ENCODE measurements at places on chromosomes 12 and 14.

GRCh38 chr14:82636426-82636825 lies 1102.8 kb upstream of the SEL1L start:
- no peak for DNase-seq

DNA sequence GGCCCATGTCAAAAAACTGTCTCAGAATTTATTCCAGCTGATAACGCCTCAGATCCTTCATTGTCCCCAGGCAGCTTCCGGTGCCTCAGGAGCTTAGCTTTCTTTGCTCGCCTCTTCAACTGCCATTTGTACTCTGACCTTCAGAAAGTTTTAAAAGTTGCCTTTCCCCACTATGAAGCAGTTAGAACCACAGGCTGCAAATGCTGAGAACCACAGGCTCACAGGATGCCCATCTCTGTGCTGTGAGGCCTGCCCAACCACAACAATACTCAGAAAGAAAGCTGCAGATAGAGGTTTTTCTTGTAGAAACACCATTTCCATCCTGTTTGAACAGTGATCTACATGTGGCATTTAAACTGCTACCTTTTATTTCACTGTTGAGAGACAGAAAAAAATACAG lies 131.1 kb downstream of the PRKCH start:
- DNase-seq: no peak

DNA sequence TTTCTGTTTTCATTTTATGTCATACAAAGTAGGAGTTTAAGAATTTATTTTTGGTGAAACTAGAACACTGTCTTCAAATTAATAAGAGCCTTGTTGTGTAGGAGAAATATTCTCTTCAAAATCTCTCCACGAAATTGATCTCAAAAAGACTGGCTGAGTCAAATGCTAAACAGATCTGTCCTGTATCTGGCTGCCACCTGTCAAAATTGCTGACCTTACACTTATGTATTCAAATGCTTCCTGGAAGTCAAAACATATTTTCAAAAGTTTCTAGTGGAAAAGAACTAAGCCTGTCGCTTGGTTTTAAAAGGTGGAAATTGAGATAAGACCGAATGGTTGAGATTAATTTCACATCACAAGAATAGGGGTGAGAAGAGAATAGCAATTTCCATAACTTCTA lies 121.4 kb downstream of the RGS6 start:
- no peak for DNase-seq

DNA sequence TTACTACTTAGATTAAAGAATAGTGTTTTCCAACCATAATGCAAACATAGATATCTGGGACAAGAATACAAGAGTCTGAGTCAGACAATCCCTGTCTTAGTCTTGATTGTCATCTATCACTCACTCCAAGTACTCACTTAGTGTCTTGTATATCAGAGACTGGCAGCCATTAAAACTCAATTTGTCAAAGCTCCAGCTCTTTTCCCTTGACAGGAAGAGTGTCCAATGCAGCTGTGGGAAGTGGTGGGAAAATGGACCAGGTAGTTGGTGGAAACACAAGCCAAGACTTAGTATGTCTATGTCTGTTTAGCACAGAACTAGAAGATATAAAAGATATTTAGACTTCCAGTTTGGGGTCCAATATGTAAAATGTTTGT lies 271.6 kb upstream of the CLEC14A start:
- DNase-seq: no peak

DNA sequence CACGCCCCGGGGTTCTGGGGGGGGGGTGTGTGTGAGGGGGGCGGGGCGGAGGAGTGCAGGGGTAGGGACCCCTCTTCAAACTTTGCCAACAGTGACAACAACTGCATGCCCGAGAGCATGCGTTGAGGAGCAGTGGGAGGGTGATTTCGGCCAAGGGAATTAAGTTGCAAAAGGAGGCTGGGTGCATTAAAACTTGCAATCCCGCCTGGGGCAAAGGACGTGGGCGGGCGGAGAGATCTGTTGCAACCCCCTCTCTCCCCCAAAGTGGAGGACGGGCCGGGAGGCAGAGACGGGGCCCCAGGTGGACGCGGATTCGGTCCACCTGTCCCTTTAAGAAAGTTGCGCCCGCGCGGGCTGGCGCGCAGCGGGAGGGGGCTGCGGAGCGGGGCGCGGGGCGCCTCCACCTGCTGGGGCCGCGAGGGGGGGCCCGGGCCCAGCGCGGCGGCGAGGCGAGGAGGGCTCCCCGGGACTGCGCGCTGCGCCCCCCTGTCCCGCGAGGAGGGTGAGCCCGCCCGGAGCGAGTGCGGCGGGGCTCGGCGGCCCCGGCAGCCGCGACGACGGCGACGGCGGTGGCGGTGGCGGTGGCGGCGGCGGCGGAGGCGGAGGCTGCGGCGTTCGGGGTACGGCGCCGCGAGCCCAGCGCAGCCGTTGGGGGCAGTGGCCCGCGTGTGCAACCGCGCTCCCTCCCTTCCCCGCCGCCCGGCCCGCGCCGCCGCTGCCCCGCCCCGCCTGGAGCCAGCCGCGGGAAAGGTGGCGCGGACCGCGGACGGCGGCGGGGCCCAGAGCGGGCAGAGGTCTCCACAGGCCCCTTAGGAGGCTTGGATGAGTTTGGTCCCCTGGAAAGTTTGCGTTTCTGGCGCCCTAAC lies 530 bp upstream of the FOXN4 start:
- DNase-seq: no peak

DNA sequence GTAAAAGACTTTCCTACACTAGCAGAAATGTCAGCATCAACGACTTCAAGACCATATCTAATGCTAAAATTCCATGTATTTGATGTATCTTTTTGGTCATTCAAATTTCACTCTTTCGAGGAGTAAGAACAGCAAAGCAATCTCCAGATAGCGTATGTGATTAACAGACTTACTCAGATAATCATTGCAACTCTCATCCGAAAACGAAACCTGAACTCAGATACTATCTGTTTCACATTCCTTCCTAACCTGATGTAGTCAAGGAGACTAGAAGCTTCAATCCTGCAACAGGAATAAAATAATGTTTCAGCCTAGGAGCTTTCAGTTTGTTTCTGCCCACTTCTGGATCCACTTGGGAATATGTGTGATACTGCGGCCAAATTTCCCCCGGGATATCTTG lies 286.3 kb downstream of the NUAK1 start:
- DNase-seq: no peak

GRCh38 chr12:6550294-6551062 lies 5.4 kb downstream of the IFFO1 start:
- no peak for DNase-seq

DNA sequence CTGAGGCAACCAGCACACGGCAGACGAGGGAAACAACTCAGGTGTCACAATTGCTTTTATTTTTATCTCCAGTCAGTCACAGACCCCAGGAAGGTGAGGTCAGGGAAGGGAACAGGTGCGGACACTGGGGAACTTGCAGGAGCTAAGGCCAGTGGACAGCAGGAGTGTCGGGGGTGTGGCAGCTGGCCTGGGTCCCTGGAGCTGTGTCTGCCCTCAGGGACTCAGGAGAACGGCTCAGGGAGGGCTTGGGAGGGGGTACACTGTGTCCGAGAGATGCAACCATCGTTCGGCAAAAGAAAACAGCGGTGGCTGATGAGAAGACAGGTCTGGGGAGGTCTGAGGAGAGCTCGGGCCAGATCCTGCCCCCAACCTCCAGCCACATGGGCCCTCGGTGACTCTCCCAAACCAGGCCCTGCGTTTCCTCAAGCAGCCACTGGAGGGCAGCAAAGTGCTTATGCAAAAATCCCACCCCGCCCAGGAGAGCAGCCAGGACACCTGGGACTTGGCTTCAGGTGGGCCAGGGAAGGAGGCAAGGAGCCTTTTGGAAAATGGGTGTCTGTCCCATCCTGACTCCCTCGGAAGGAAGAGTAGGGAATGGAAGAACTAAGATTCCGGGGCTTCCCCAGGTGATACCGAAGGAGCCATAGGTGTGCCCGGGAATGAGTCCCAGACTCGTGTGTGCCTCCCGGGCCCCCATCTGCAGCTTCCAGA lies 24.1 kb upstream of the BCDIN3D start:
- peak; percentile 28 for DNase-seq

DNA sequence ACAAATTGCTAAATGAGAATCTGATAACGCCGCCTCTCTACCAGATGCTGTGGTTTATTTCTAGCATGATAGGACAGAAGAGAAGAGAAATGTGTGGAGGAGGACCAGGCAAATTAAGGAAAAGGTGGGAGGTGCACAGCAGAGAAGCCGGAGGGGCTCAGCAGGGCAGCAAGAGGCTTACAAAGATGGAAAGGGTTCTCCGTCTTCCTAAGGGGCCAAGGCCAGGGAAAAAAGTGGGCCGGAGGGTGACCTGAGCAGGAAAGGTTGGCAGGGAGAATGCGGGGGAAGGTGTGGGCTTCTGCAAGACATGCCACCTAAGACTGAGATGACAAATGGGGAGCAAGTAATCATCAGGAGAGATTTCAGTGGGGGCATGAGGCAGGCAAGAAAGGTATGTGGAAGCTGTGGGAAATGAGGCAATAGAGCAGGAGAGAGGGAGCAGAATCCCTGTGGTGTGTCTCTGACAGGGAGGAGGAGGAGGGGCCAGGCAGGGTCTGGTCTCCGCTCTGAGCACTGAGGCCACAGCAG lies 18.7 kb downstream of the MANSC1 start:
- no peak for DNase-seq

GRCh38 chr14:35687335-35687939 lies 121.7 kb downstream of the RALGAPA1 start:
- DNase-seq: peak; percentile 40

- DNase-seq: peak; percentile 45
Measured at GRCh38 chr14:63432228-63432627, 110.9 kb downstream of the PPP2R5E start.

GRCh38 chr14:88043529-88044443 lies 38.9 kb downstream of the GPR65 start:
- no peak for DNase-seq

DNA sequence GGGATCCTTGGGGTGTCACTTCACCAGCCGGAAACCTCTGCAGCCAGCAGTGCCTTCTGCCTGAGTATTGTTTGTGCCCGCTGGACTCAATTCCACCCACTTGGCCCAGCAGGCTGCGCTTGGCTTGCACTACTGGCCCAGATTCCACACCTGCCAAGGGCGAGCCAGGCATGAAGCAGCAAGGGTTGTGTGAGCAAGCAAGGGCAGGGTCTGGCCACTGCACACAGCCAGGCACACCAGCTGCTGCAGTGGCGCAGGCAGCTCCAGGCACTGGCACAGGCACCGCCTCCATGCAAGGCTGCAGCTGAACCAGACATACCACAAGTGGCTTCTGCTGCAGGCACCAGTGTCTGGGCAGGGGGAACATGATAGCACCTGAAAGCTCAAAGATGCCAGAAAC lies 99.5 kb downstream of the NUAK1 start:
- no peak for DNase-seq

DNA sequence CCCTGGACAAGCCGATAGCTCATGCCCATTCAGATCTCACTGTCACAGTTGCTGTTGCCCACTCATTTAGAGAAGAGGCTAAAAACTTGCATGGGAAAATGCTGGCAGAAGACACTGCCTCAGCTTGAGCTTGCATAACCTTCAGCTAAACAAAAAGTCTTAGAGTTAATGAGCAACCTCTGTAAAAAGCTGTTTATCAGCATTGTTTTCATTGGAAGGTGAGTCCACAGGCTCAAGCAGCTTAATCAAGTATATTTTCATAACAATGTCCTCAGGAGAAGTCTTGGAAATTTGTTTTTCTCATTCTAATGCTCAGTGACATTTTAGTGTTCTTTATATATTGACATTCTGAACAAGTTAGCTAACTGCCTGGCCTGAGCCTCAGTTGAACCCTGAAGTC lies 872.9 kb downstream of the TMTC2 start:
- no peak for DNase-seq

- DNase-seq: no peak
Measured at GRCh38 chr12:100820314-100820713, 25.7 kb downstream of the ANO4 start.

GRCh38 chr14:89851106-89851505 lies 103.4 kb downstream of the EFCAB11 start:
- DNase-seq: no peak

- DNase-seq: peak; percentile 46
Measured at GRCh38 chr12:53495903-53496751, 3.1 kb downstream of the MAP3K12 start.

- no peak for DNase-seq
Measured at GRCh38 chr12:132766380-132767085, 4.9 kb upstream of the ANKLE2 start.

DNA sequence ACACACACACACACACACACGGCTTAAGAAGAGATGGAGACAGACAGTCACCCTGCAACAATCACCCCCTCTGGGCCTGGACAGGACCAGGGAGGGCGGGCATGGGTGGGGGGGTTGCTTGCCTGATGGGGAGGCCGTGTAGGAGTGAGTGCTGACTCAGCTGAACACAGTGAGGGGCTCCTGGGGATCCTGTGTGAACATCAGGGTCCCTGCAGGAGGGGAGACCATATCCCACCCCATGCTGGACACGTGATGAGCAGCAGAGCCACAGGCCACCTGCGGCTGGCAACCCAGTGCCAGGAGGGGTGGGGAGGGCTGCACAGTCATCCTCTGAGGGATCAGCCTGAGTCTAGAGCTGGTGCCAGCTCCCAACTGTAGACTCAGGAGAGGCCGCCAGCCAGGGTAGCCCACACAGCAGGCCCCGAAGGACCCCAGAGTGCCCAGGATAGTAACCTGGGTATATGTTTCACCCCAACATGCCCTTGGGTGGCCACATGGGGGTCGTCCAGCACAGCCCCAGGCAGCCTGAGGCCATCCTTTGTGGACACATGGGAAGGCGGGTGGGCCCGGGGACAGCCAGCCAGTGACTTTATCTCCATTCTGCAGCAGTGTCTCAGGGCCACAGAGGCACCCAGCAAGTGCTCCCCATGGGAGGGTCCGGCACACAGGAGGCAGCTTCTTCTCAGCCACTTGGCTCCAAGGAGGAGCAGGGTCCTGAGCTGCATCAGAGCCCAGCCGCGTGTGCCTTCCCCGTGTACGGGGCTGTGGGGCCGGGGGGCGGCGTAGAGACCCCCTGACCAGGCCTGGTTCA lies 73.7 kb upstream of the SFSWAP start:
- DNase-seq: no peak

- no peak for DNase-seq
Measured at GRCh38 chr12:114447274-114447716, 41.4 kb upstream of the TBX5 start.

GRCh38 chr14:105477660-105478397 lies 3.2 kb downstream of the CRIP2 start:
- DNase-seq: no peak

GRCh38 chr12:89927226-89927698 lies 218.6 kb upstream of the ATP2B1 start:
- no peak for DNase-seq

DNA sequence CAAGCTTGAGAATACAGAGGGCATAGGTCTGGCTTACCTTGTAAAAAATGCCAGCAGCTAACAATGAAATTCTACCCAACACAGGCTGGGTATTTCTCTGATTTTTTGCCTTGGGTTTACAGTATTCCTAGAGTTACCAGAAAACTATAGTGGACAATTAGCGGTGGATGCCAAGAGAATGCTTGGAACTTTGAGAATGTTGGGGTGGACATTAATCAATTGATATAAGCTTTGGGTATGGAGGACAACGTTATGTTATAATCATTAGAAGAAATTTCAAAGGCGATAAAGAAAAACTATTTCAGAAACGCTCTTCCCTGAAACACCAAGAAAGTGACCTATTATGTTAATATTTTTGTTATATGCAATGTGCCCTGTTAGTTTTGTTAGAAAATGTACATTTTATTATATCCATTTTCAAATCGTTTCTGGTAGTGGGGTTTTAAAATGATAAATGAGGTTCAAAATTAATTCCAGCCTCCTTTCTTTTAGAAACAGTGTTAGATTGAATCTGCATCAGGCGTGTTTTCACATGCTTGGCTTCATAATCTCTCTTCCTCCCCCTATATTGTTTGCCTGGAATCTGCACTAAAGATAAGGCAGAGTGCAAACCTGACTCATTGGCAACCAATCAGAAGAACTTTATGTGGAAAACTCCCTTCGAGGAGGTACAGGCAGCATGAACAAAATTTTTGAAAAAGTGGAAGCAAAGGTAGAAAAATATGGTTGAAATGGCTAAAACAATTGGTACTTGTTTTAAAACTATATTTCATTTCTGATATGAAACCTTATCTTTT lies 1.4 kb upstream of the PTPRQ start:
- peak; percentile 45 for DNase-seq
